Motor neuron (in vitro differentiated cells): ENCODE measurements at places on chromosomes 13 and 19. TPM values are rescaled to one million over a fixed set of nuclear protein-coding genes. Genes with fewer than 3 reads are reported as not detected.

GRCh38 chr19:54448040-54448773, 792 bp upstream of the LENG8 start:
- peak; percentile 11 for ATAC-seq

The ATG4D gene
- total RNA-seq, result 33.0 and 38.4 TPM in 2 replicates

The TECR gene
- 66.2 and 74.6 TPM in 2 replicates for total RNA-seq

- no peak for ATAC-seq
These were observed 36.4 kb downstream of the PSG11 start for GRCh38 chr19:42989851-42990250.

DNA sequence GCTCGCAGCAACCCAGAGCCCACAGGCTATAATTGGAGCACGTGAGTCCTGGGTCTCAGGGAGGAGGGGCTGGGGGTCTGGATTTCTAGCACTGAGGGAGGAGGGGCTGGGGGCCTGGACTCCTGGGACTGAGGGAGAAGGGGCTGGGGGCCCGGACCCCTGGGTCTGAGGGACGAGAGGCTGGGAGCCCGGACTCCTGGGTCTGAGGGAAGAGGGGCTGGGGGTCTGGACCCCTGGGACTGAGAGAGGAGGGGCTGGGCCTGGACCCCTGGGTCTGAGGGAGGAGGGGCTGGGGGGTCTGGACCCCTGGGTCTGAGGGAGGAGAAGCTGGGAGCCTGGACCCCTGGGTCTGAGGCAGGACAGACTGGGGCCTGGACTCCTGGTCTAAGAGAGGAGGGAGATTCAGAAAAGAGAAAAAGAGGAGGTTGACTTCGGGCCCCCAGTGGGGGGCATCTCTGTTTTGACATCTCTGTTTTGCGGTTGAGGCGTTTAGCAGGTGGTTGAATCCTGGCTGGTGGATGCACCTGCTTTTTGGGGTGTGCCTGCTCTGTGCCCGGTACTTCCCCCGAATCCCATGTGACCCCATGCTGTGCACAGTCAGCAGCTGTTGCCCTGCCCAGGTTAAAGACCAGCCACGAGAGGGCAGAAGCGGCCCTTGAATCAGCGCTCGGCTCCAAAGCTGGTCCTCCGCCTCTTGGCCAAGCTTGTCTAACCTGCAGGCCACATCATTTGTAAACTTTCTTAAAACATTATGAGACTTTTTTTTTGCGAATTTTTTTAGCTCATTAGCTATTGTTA, 10.5 kb downstream of the PVR start:
- ATAC-seq, result peak; percentile 33
